ENCODE measurements at places on chromosomes 11 and 22.

GRCh38 chr11:1918436-1919315 is 827 bp upstream of the TNNT3 start:
- DNase-seq: no peak

DNA sequence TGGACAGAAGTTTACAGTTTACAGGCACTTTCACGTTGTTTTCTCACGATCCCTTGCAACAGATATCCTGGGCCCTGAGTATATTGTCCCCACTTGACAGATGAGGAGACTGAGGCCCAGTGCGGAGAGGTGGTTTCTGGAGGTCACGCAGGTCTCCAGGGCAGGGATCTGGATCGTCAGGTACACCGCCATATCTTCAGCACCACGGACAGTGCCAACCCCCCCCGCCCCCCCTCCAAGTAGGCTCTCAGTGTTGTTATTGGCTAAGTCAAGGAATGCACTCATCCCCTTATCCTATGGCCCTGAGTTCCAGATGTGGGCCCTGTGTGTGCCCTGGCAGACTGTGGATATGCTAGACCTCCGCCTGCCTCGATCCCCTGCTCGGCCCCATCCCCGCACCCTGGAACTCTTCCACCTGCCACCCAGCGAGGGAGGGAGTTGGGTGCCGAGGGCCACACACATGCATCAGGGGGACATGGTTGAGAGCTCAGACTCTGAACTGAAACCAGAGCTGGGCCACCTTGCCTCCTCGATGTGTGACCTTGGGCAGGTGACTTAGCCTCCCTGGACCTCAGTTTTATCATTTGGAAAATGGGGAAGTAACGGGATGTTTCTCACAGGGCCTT is 37.5 kb downstream of the MPPED1 start:
- DNase-seq: no peak

- no peak for DNase-seq
Measured at GRCh38 chr11:1167751-1168231, 10.0 kb downstream of the MUC5AC start.

DNA sequence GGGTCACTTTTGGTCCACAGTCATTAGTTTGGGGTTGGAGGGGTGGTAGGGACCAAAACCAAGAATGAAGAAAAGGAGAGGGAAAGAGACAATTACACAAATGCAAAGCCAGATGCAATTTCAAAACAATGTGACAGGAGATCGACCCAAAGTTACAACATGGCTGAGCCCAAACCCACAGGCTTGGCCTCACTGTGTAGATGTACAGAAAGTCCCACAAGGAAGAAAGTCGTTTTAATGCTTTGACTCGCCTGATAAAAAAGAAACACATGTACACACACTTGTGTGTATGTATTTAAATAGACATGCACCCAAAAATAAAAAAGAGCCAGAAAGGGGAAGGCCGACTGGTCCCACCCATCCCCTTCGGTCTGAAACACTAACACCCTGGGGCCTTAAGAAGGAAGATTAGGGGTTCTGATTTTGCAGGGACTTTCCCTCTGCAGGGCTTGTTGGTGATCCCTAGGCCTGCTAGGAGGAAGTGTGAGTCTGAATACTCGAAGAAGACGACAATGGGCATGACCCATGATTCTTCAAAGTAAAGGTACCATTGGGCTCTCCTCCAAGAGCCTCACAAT is 104.1 kb downstream of the ETS1 start:
- DNase-seq: no peak

DNA sequence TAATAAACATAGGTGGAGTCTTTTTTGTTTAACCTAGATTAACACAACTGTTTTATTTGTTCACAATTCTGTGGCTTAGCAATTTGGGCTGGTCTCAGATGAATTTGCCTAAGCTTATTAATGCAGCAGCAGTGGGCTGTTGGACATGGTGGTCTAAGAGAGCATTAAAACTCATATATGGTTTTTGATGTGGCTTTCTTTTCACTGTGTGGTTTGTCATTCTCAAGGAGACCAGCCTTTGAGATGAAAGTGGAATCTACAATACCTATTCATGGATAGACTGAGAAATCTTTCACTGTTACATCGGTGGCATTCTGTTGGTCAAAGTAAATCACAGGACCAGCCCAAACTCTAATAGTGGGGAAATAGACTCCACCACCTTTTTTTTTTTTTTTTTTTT is 39.6 kb downstream of the CUL5 start:
- DNase-seq: no peak

- no peak for DNase-seq
Measured at GRCh38 chr11:126127284-126127845, 64.7 kb upstream of the CDON start.

DNA sequence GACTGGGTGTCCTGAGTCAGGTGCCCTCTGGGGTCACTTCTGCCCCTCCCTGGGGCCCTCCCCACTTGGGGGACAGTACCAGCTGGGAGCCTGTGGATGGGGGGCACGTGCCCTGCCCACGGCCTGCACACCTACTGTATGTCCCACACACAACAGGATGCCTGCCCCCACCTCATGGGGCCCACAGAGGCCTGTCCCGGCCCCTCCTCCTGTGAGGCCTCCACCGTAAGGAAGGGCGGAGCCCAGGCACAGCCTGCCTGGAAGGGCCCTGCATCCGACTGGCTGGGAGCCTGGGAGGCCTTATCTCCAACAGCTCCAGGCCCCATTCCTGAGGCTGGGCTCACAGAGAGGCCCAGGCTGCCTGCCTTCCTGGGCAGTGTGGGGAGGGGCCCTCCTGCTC is 47.8 kb downstream of the BRSK2 start:
- no peak for DNase-seq

- DNase-seq: no peak
Measured at GRCh38 chr22:39487826-39488520, 14.1 kb upstream of the MIEF1 start.

DNA sequence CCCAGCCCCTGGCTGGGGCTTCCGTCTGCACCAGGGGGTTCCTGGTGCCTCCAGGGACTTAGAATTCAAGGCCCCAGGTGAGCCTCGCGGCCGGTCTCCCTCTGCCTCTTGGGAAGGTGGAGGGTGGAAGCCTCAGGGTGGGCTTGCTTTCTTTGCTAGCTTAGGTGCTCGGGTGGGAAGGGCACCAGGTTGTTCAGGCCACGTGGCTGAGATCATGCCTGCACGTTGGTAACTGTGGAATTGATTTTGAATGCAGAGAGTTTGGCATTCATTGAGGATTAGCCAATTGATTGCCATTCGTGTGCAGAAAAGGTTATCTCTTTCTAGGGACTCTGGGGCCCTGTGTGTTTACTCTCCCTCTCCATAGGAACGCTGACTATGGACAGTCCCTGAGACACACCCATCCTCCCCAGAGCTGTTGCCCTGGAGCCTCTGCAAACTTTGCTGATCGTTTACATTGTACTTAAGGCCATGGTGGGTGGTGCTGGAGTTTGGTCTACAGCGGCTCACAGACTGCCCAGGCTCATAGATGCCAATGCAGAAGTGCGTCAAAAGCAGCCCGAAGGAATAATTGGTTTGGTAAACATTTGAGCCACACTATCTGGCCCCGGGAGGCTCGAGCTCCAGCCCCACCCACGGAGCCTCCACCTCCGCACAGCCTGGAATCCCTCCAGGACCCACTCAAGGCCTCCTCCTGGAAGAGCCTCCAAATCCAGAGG is 1457.7 kb downstream of the BRD1 start:
- no peak for DNase-seq
